ENCODE measurements at places on chromosomes 2 and 18. TPM values are rescaled to one million over a fixed set of nuclear protein-coding genes. Genes with fewer than 3 reads are reported as not detected.

BMP10 gene
- polyA plus RNA-seq: not detected

- no peak for DNase-seq
Measured at GRCh38 chr2:236535024-236535423, 34.6 kb upstream of the ACKR3 start.

MARCHF4 gene
- 0.04 TPM for polyA plus RNA-seq

- no peak for DNase-seq
Measured at GRCh38 chr2:80858965-80859364, 554.4 kb upstream of the LRRTM1 start.

DNA sequence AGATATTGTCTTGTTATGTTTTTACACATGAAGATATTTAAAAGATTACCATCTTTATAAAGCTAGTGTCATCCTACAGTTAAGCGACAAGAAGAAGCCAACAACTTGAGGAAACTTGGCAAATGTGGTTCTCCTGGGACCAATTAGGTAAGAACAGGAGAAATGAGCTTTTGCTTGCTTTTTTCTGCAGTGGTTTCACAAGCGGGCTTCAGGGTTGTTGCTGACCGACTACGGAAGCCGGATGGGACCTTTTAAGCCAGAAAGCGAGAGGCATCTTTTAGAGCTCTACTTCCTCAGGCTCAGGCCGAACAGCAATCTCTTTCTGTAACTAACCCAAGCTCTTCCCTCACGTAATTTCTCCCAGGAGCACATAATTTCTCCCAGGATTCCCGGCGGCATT, 256.5 kb downstream of the CNTNAP5 start:
- peak; percentile 73 for DNase-seq

GRCh38 chr2:73444202-73444601, 58.6 kb downstream of the ALMS1 start:
- DNase-seq: no peak

MAPK4 gene
- polyA plus RNA-seq: 9.7 TPM

- no peak for DNase-seq
Measured at GRCh38 chr2:218975060-218975777, 9.8 kb downstream of the FEV start.

DNA sequence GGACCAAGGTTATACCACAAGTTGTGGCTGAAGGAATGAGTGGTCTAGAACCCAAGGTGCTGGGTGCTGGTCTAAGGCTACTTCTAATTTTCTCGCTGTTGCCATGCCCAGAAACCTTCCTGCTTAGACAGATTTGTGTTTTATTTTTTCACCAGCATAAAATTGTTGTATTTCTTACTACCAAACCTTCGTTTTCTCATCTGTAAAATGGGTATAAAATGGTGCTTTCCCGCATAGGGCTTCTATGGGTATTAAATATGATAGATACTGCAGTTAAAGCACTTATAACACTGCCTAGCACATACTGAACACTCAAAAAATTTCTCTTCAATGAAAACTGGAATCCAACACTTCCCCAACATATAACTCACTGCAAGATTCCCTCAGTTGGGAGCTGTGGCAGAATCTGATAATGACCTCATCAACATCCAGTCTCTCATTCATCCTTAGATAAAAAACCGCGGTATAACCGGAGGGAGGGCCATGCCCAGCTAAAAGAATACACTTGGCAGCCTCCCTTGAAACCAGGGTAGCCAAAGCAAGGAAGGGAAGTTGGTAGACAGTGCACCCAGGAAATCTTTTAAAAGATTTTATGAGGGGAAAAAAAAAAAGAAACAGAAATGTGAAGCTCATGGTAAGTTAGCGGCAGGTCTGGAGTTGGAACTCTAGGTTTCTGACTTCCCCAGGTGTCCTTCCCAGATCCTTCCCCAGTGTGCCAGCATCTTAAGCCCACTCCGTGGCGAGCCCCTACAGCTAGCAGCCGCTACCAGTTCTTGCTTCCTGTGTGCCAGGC, 1.2 kb downstream of the NEMP2 start:
- DNase-seq: no peak

DNA sequence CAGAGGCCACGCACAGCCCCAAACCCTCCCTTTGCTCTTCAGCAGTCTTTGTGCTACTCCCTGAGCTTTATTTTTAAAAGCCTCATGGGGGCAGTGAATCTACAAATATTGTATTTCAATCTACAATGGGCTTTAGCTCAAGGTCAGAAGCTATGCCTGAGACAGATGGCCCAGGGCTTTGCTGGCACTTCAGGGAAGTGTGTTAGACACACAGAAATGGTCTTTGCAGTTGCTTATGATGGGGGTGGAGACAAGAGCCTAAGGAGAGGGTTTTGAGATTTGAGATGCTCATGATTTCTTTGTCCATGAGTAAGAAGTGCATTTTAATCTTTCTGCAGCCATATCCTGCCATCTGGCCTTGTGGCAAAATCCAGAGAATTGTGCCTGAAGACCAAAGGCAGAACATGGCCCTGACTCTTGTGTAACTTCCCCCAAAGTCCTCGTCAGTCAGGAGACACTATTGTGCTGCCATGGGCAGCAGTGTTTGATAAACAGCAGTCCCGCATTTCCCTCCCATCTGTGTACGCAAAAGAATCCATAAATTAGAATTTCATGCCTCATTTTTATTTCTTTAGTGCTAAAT, 92.6 kb downstream of the VAPA start:
- no peak for DNase-seq

- DNase-seq: peak; percentile 86
Measured at GRCh38 chr2:28665041-28665704, 86.5 kb upstream of the PPP1CB start.

DNA sequence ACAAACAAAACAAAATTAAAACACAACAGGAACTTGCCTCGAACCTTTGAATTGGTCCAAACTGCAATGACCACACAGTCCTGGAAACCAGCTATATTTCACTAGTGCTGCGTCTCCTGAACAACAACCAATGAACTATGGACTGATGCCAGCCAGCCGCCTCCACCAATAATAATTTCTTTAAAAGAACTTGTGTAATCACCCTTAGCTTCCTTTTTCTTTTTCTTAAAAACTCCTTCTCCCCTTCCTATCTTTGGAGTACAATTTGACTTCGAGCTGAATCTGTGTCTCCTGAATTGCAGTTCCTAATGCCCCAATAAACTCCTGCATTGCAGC, 1.6 kb upstream of the CXXC1 start:
- no peak for DNase-seq

DNA sequence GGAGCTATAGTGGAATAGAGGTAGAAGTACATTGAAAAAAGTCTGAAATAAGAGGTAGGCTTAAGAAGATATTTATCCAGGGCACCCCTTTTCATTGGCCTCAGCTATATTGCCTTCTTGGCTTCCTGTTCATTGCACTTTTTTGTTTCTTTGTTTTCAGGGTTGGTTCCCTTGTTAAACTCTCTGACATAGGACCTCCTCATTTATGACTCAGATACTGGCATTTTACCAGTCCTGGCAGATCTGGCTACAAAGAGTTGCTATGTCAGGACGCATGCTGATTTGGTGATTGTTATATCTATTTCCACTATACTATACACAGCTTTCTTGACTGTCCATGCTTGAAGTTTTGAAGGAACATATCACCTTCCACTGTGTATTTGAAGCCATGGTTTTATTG, 60.0 kb downstream of the GCA start:
- no peak for DNase-seq

DNA sequence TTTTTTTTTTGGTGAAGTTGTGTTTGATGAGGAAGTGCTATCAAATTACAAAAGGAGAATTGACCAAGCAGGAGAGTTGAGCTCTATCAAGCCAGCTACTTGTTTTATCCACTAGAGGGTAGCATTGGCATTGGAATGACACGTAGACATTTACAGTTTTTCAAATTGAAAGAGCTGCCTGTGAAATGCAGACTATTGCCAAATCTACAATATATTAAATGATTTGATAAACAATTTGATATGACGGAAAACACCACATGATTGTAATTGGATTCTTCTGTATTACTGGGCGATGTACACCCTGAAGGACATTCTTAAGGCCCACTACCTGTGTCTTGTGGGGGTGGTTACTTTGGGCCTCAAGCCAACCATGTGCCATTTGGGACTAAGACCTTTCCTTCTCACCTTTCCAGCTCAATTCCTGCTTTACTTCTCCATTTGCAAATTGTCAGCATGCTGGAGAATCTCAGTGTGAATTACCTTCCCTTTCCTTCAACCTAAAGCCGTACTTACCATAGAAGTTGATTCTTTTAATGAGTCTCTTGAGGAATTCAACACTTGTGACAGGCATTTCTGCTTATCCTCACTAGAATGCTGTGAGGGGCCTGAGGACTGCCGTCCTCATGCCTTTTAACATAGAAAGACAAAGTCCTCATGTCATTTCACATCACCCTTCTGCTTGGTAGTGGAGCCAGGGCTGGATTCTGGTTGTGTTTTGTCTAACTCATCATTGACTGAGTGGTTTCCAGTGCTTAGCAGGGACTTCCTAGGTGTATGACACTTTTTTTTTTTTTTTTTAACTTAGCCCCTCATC, 134.8 kb upstream of the THUMPD2 start:
- peak; percentile 76 for DNase-seq

DNA sequence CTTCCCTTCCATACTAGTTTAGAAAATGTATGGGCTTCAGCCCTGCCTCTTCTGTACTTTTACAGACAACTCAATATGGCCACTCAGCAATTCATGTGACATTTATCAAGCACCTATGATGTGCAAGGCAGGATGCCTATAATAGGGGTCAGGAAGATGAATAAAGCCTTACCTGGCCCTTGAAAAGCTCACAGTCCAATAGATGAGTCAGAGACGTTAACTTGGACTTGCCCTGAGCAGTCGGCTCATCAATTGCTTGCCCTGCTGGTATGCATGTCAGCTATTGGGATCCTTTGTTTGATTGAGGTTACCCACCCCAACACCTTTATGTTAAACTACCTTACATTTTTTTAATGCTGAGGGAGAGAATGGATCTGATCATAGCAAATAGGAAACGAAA, 116.1 kb downstream of the DNER start:
- DNase-seq: no peak

GRCh38 chr2:170026361-170026760, 151.6 kb upstream of the MYO3B start:
- DNase-seq: no peak

DNA sequence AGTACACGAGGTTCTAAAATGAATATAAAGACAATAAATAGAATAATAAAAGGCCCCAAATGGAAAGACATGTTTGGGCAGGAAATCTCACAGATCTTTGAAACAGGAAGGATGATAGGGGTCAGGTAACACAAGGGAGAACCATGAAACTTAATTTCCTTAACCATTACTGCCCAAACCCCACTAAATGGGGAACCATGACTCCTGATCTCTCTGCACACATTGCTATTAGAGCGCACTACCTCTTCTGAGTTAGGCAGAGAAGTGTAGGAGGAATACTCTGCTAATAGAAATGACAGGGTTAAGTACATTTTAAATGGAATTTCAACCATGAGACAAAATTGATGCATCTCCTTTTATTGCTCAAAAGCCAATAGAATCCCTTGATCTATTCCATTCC, 213.7 kb upstream of the SETBP1 start:
- no peak for DNase-seq

DNA sequence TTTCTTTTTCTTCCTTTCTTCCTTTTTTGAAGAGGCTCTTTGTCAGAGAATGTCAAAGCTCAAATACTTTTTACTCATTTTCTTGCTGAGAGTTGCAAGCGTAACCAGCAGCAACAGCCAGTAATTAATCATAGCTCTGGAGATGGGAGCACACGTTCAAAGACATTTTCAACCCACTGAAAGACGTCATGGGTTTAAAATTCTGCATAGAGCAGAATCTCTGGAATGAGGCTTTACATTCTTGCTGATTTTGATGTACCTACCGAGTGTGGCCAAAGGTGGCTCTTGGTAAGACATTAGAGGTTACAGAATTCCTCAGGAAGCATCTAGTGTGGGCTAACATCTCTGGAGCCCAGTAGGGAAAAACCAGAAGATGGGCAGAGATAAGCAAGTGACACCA, 292.5 kb downstream of the MTX2 start:
- no peak for DNase-seq

DNA sequence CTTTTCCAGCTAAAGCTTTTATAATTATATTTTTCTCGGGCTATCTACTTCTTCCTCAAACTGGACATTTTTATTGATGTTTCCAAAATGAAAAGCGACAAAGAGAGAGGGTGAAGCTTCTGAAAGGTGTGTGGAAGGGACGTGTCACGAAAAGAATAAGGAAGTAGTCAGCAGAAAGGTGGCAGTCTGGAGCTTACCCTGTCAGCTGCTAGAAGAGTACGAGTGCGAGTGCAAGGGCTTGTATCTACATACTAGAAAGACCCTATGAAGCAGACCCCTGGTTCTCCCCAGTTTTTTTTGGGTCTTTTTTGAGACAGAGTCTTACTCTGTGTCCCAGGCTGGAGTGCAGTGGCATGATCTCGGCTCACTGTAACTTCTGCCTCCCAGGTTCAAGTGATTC, 14.6 kb downstream of the FHL2 start:
- DNase-seq: no peak

DNA sequence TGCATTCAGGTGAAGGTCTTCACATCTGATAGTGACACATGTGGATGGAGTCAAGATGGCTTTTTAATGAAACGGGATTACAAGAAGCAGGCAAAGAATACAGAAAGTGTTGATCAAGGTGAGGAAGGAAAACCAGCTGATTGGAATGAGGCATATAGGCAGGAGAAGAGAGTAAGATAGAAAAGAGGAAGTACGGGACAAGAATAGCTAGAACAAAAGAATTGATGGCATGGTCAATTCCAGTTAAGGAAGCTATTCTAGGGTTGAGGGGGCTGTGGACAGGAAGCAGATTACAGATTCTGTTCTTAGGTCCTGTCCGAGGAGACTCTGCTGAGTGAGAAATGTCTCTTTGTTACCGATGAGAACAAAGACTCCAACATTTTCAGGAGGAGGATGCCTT, 13.2 kb upstream of the NCK2 start:
- no peak for DNase-seq

DOK6 gene
- 2.9 TPM for polyA plus RNA-seq

DNA sequence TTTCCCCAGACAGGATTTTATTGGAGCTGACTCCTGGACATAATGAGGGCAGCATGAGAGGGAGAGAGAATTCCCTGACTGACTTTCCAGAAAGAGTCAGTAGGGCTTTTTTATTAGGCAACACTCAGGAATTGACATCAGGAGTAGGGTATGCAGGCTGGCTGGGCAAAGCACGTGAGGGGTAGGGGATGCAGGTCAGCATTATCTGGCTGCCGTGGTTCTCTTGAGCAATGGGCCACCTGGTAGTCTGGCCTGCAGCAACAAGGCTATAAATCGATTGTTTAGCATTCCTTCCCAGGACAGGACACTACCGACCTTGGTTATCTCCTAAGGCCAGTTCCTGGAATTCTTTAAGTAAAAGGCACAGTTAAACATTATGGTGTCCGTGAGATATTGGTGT, 160.8 kb upstream of the AGAP1 start:
- no peak for DNase-seq

DNA sequence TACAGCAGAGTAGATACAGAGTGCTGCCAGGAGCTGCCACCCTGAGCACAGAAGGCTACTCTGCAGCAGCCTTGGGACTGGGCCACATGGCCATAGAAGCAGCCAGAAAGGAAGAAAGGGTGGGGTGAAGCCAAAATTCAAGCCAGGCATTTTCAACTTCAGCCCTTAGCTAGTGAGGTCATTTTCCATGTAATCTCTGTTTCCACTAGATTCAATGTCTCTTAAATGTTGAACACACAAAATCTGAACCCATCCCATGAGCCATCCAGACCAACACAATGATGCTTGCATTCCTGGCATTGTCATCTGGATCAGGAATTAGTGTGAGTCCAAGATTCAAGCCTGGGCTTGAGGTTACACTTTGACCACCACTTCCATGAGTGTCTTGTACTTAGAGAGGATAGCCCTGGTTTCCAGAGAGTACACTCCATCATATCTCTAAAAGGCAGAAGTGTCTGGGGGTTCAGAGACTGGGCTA, 243.6 kb downstream of the OSR1 start:
- DNase-seq: no peak
